Stimulated activated CD4-positive, alpha-beta T cell treated with anti-CD3 and anti-CD28 coated beads, Interleukin-12 subunit alpha, Interleukin-12 subunit beta, amount 100 ng/mL, for 48 hours (primary cell): ENCODE measurements at places on chromosomes 7 and 10.

DNA sequence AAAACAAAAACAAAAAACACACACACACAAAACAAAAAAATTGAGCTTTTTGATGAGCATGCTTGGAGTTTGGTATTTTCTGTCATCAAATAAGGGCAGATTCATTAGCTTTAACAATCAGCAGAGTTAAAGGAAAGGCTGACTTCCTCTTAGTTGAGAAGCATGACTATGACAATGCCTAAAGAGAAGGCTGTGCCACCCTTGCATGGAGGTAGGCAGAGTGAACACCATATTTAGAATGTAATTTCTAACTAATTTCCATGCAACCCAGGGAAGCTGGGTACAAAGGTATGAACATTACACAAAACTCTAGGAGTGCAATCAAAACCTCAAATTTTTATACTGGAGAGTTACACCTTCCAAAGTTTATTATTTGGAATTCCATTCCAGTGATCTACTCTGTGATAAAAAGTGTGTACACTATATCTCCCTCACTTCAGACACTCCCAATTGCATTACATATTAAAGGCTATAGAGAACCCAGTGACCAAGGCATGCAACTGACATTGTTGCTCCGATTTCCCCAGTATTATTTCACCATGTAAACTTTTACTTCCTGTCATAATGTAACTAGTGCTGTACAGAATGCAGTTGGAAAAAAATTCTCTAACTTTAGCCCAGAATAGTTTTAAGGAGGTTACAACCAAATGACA lies 9.4 kb upstream of the CYCS start:
- DNase-seq: no peak

DNA sequence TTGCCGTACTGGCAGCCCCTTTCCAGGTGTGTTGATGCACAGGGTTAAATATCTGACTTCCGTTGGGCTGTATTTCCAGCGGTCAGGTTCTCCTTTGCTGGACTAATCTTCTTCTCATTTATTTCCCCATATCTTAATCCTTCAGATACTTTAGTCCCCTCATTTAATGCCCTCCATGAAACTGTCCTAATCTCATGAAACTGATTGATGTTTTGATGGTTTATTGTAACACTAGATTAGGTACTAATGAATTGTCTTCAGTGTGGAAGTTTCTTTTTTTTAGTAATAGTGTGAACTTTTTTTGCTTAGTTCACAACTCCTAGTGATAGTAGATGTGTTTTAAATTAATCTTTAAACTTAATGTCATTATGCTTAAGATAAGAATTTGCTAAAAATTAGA lies 6.3 kb downstream of the CUL1 start:
- no peak for DNase-seq

DNA sequence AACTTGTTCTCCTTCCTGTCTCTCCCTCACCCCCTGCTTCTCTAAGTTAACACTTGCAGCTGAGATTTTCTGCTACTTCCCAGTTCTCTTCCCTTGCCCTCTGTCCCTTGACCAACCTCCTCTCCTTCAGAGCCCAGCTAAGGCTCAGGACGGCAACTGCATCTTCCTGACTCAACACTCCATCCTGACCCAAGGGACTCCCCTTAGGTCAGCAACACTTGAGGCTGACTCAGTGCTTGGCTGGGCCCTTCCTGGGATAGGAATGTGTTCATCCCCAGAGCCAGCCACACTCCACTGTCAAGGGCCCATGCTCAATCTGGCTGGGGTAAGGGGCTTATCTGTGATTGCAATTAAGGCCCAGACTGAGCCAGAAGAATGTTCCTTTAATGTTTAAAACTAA lies 3.4 kb downstream of the CALHM2 start:
- no peak for DNase-seq

- DNase-seq: no peak
These were observed 52.2 kb upstream of the INPP5A start for GRCh38 chr10:132485391-132485790.

DNA sequence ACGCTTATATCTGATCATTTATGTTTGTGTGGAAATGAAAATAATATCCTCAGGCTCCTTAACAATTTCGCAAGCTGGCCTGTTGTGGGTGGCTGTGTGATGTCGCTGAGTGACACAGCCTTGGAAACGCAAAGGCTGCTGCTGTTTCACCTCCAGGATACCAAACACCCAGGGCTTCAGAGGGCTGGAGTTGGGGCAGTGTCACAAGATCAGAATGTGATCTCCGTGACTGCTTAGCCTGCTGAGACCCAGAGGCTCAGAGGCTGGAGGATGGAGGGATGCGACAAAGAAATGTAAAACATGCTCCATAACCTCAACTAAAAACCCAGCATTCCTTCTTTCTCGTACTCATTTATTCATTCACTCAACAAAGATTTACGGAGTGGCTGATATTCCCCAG lies 37.2 kb upstream of the BMPER start:
- DNase-seq: no peak

- no peak for DNase-seq
These were observed 91.9 kb upstream of the JAZF1 start for GRCh38 chr7:28272461-28272877.

GRCh38 chr10:96283351-96283750 lies 12.0 kb upstream of the BLNK start:
- no peak for DNase-seq

- DNase-seq: no peak
These were observed 456 bp upstream of the DLD start for GRCh38 chr7:107890493-107890961.

DNA sequence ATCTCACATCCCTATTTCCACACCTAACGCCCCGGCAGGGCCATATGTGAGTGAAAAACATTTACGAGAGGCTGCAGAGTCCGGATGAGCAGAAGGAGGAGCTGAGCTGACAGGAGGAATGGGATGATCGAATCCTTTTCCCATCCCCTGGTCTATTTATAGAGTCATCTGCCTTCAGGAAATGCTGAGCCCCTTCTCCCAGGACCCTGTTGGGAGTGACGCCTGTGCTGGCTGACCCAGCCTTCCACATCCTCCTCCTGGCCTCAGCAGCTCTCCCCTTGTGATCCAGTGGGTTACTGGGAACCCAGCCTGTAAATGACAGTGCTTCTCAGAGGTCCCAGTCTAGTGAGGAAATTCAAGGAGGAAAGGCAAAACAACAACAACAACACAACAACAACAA lies 16.6 kb downstream of the DENND2A start:
- DNase-seq: no peak

- no peak for DNase-seq
These were observed 10.7 kb upstream of the IDI2 start for GRCh38 chr10:1036341-1036791.

DNA sequence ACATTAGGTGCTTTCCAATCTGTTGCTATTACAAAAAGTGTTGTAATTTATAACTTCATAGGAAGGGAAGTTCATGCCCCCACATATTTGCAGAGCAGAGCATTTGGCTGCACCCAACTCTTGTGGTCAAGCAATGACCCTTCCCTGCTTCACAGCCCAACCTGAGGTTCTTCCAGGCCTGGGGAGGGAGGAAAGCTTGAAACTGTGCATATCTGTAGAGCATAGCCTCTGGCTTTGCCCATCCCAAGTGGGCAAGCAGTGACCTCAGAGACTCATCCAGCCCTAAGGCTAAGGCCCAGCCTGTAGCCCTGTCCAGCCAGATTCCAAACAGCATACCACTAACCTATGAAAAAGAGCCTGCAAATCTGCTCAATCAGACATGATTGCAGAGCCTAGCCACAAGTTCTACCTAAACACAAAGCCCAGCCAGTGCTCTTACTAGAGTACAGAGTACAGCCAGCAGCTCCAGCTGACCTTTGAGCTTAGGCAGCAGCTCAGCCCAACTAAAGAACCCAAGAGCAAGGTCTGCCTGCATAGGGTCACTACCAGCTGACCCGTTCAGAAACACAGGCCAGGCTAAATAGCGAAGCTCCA lies 14.4 kb upstream of the GSTK1 start:
- DNase-seq: no peak

GRCh38 chr7:121744877-121745276 lies 128.1 kb upstream of the PTPRZ1 start:
- DNase-seq: no peak

- no peak for DNase-seq
These were observed 49.9 kb upstream of the NANOS1 start for GRCh38 chr10:118979661-118980060.

- DNase-seq: no peak
These were observed 99.9 kb upstream of the IL6 start for GRCh38 chr7:22627136-22627535.

GRCh38 chr10:24651923-24652322 lies 71.8 kb downstream of the ARHGAP21 start:
- DNase-seq: no peak

DNA sequence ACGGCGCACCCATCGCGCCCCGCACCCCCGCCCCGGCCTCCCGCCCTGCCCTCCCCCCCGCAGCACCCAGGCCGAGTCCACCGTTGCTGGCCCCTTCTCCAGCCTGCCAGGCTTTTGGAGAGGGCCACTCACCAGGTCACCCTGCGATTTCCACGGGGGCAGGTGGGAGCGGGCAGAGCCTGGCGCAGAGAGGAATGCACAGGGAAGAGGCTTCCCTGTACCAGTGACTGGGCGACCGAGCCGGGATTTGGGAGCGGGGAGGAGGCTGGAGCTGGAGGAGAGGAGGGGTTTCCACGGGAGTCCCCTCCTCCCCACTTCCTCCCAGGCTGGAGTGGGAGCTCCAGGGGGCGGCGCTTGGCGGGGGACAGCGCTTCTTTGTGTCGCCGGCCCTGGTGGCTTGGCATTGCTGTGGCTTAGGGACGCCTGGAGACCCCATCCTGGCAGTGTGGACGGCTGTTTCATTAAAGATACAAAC lies 19.3 kb downstream of the TCAF1 start:
- no peak for DNase-seq

- DNase-seq: no peak
These were observed 34.8 kb upstream of the HNRNPH3 start for GRCh38 chr10:68296843-68297663.

DNA sequence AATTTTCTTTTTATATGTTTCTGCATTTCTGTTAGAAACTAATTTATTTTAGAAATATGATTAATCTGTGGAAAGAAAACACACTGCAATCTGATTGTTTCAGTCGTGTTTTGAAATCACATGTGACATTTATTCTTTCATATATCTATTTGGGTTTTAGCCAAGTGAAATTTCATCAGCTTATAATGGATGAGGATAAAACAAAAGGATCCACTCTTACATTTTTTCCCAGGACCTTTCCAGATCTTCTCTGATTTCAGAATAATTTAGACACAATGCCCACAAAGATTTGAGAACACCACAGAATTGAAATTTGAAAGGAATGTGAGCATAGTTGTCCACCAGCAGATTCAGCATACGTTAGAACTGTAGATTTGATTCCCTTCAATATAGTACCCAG lies 29.1 kb downstream of the CBLL1 start:
- DNase-seq: no peak
